ENCODE measurements at places on chromosomes 11 and 22. TPM values are rescaled to one million over a fixed set of nuclear protein-coding genes. Genes with fewer than 3 reads are reported as not detected.

MUC2 gene
- total RNA-seq: not detected

MMP13 gene
- total RNA-seq: not detected

DDI1 gene
- total RNA-seq: not detected

FOLH1 gene
- not detected for total RNA-seq

DNA sequence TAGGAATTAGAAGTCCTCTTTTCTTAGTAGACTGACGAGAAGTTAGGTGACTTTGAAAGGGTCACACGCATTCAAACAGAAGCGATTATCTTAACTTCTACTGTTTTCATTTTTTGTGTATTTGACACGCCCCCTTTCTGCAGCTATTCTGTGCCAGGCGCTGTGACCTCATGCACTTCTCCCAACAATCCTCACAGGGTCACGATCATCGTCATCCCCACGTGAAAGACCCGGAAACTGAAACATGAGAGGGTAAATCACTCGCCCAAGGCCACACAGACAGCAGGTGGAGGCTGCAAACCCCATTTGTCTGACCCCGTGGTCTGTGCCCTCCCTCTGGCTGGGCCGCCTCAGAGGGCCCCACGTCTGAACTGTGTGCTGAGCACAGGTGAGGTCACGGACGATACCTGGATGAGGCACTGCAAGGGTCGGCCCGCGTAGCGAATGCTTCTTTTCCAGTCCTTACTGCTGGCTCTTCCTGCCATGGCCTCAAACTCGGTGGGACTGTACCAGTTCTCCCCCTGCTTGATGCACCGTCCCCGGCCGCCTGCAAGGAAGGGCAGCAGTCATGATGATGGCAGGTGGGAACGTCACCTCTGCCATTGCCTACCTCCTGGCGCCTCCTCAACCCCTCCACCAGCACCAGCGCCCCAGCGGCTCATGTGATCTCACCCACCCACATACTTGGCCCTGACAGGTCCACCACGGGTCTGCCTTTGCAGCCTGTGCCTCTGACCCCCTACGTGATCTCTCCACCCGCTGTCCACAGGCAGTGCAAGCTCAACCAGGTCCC is 8.4 kb downstream of the DEAF1 start:
- no peak for DNase-seq

DNA sequence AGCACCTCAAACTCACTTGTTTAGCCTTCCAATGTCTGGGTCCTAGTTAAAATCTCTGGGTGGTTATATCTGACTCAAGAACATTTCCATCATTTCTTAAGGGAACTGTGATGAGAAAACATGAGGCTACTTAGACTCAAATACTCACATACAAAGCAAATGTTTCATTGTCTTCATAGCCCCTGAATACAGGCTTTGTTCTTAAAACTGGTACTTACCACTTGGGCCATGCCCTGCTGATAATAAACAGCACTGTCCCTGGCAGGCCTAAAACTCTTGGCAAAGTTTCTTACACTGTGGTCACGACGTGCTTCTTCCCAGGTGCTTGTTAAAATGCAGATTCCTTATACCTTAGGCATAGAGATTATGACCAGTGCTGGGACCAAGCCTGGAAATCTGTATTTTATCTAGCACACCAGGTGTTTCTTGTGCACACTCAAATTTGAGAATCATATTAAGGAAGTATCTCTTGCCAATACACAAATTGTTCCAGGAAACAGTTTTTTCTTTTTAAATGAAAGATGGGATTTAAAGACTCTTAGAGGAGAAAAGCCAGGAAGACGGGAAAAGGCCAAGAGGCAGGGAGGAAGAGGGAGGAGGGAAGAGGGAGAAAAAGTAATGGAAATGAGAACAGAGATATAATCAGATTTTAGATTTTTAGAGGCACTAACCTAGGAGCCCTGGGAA is 287.9 kb upstream of the MPPED2 start:
- no peak for DNase-seq

DNA sequence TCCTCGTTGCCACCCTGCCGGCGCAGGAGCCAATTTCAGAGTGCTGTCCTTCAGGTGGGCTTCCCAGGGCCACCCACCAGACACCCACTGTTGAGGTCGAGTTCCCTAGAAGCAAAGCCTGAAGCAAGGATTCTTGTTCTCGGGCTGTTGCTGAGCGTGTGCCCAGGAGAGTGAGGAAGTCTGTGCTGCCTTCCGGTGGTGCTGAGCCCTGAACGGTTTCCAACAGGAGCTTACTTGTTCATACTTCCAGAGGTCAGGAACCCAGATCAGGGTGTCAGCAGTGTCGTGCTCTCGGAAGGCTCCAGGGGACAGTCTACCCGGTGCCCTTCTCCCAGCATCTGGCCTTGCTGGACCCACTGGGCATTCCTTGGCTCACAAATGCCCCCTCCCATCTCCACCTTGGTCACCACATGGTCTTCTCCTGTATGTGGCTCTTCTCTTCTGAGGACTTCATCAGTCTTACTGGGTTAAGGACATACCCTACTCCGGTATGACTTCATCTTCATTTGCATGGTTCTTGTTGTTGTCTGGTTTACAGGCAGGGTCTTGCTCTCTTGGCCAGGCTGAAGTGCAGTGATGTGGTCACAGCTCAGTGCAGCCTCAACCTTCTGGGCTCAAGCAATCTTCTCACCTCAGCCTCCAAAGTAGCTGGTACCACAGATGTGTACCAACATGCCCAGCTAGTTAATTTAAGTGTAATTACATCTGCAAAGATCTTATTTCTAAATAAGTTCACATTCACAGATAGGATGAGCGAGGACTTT is 11.2 kb downstream of the SLC25A1 start:
- no peak for DNase-seq

GRCh38 chr11:86753459-86753858 is 46.9 kb upstream of the PRSS23 start:
- DNase-seq: peak; percentile 51

- no peak for DNase-seq
Measured at GRCh38 chr11:91876746-91877145, 347.9 kb upstream of the FAT3 start.

DNA sequence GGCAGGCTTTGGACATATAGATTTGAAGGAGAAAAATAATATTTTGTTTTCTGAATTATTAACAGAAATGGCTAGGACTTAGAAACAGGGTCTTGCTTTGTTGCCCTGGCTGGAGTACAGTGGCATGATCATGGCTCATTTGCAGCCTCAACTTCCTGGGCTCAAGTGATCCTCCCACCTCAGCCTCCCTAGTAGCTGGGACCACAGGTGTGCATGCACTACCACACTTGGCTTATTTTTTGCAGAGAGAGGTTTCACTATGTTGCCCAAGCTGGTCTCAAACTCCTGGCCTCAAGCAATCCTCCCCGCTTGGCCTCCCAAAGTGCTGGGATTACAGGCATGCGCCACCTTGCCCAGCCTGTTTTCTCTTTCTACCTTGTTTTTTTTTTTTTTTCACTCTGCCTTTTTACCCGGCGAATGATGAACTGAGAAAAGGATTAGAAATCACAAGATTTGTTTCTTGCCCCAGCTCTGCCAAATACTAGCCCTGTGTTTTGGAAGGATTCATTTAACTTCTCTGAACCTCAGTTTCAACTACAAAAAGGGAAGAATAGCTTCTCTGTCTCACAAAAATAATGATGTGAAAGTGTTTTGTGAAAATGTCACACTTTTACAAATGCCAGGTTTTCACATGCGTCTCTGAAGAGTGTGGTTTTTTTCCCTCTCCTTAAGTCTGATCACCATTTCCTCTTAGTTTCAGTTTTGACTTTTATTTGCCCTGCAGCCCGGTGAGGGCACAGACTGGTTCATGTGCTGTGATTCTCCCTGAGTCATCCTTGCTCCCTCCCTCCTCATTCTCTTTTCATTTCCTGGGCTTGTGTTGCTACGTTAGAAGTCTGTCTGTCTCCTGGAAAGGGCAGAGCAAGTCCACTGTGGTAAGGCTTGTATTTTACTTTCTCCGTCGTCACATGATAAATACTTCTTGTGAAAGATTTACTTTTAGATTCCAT is 67.7 kb downstream of the BCL2L13 start:
- peak; percentile 92 for DNase-seq

DNA sequence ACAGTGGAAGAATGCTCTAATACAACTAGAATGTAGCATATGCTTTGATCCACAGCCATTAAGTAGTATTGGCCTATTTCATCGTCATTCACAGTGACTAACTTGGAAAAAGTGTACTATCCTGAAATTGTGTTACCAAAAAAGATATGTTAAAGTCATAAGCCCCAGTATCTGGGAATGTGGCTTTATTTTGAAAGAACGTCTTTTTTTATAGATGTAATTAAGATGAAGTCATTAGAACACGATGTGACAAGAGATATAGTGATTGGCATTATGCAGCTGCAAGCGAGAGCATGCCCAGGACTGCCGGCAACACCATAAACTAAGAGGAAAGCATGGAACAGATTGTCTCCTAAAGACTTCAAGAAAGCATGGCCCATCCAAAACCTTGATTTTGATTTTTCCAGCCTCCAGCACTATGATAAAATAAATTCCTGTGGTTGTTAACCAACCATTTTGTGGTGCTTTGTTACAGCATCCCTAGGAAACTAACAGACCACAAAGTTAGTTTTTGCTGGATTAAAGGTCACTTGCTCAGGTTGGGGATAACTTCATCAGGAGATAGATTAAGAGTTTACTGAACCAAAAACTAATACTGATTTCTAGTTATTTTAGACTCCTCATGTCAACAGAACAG is 870.6 kb upstream of the LRRC4C start:
- peak; percentile 18 for DNase-seq

DNA sequence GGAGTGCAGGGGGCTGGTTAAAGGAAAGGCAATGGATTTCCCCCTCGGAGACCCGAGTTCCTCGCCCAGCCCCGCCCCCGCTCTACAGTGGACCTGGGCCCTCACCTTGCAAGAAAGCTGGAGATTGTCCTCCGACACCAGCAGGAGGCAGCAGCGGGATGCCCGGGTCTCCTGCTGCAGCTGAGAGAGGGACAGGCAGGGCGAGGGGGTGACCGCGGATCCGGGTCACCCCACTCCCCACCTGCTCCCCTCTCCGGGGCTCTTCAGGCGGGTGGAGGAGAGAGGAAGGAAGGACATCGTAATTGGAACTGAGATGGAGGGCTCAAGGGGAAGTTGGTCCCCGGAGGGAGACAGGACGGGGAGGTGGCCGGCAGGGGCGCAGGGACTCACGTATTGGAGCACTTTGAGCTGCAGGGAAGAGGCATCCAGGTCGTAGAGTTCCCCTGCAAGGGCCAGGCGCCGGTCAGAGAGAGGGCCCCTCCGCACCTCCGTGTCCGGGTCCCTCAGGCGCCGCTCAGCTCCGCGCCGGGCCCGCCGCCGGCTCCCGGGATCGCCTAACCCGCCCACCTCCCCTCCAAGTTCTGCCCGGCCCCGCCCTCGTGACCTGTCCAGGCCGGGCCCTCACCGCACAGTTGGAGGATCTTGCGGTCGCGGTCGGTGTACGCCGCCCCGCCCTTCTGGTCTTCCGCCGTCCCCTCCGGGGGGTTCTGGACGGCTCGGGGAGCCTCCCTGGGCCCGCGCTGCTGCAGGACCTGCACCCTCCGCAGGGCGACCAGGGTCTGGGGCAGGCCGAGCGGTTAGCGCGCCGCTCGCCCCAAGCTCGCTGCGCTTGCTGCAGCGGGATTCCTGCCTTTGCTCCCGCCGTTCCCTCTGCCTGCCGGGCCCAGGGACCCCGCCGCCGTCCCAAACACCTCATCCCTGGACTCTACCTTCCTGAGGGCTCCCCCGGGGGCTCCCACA is 84.1 kb downstream of the PDE2A start:
- peak; percentile 16 for DNase-seq
